ENCODE measurements at places on chromosomes 13 and 19.

GRCh38 chr13:46041419-46041839 is 11.1 kb downstream of the ZC3H13 start:
- DNase-seq = no peak

- no peak for DNase-seq
These were observed 86.6 kb upstream of the POSTN start for GRCh38 chr13:37685206-37685605.

DNA sequence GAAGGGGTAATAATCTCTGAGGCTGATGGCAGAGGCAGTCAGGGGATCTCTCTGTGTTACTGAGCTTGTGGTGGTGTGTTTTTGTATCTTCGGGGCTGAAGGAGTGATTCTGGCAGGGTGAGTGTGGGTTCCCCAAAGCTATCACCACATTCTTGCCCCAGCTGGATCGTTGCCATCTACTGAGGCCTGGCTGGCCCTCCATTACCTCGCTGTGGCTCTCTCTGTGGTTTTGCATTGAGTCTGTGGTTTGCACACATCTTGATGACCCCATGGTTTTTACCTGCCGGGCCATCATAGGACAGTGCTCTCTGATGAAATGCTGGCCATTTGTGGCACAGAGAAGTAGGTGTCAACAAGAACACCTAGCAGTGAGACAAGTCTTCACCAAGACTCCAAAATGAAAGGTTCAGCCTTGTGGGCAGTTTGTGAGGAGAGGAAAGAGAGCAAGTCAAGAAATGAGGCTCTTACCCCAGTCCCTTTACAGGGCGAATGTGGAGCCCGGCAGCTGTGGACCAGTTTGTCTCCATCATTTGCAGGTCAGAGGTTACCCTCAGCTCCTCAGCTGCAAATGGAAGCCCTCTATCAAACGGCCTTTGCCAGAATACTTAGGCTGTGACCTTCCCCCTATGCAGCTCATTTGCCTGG is 69.0 kb upstream of the NPAS1 start:
- DNase-seq = no peak

GRCh38 chr13:38648912-38649311 is 38.0 kb upstream of the FREM2 start:
- no peak for DNase-seq

- DNase-seq = no peak
These were observed 46.3 kb downstream of the POLR1D start for GRCh38 chr13:27667946-27668345.

GRCh38 chr19:16670291-16670690 is 9.4 kb downstream of the TMEM38A start:
- DNase-seq = no peak

- DNase-seq = no peak
These were observed 220.7 kb upstream of the RXFP2 start for GRCh38 chr13:31518645-31519044.

DNA sequence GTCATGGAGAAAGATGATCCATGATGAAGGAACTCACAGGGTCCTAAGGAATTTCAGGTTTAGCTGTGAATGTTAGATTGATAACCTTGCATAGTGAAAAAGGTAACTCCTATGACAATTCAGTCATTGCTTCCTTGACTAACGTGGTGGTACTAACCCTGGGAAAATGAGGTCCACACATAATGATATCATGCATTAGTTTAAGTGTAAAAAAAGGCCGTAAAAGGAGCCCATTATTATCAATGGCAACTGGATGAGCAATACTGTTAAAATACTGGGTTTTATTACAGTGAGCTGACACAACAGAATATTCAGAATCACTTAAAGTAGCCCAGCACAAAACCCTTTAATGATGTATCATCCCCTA is 515.4 kb downstream of the DCT start:
- DNase-seq = no peak

DNA sequence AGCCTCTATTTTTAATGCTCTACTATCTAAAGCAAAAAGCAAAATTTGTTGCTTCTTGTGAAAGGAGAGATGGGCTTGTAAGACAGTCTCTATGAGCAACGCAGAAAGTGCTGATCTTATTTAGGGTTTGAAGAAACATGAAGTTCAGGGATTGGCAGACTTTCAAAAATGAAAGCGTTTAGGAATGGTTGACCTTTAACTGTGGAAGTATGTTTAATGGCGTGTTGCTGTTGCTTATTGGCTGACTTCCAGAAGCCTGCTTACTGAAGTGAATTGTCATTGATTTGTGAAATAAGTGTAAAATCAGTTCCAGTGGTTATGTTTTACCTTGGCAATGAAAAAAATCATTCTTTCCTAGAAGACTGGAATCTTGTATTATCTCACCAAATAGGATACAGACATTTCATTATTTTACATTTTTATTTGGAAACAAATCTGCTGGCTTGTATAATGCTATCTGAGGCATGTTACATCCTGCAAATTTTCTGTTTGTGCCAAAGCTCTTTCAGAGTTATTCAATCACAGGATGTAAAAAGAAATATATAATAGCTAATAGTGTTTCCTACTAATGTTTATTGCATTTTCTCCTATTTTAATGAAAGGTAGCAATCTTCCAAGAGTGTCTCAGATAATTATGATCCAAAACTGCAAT is 221.3 kb upstream of the SLITRK6 start:
- peak; percentile 2 for DNase-seq

- peak; percentile 85 for DNase-seq
These were observed 3.2 kb downstream of the LSM4 start for GRCh38 chr19:18319591-18320135.

GRCh38 chr13:78764665-78765064 is 105.7 kb upstream of the OBI1 start:
- no peak for DNase-seq

GRCh38 chr13:113565526-113566226 is 18.9 kb upstream of the TFDP1 start:
- no peak for DNase-seq

DNA sequence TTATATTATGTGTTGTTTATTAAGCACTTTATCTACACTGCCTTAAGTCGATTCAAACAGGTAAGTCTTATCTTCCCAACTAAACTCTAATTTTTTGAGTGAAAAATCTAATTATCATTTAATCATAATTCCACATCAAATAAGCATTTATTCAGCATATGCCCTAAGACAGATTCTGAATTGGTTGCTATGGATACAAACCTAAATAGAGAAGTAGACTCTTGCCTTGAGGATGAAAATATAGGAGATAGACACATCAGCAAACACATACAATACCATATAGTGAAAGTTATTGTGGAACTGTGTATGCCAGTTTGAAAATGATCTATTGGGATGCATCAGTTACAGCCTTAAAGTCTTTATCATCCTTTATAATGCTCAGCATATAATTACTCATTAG is 1679.9 kb downstream of the SLITRK1 start:
- no peak for DNase-seq

- DNase-seq = no peak
These were observed 16.9 kb downstream of the CERS1 start for GRCh38 chr19:18878858-18879578.

- DNase-seq = no peak
These were observed 137.6 kb upstream of the PEG3 start for GRCh38 chr19:56978023-56978565.

DNA sequence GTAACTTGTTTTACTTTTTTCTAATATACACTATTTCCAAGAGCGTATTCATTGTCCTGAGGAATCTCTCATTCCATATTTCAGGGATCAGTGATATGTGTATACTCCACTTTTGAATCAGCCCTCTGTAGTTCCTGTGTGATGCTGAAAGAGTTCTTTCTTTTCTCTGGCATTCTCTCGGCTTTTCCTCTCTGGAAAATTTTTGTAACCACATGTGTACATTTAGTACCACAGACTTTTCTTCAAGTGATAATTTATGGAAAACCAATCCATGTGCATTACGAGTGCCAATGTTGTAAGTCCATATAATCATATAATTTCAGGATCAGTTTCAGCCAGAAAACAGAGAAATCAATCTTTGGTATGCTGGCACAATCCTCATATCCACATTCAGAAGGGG is 102.2 kb upstream of the MBNL2 start:
- no peak for DNase-seq

- no peak for DNase-seq
These were observed 3.4 kb downstream of the POSTN start for GRCh38 chr13:37595162-37595561.

- no peak for DNase-seq
These were observed 8.1 kb downstream of the PAK4 start for GRCh38 chr19:39133431-39134270.

- peak; percentile 19 for DNase-seq
These were observed 94.3 kb downstream of the NHLRC3 start for GRCh38 chr13:39132286-39133230.

- DNase-seq = no peak
These were observed 142.6 kb downstream of the PCDH9 start for GRCh38 chr13:67087527-67087926.

GRCh38 chr13:111239764-111240670 is 80.4 kb upstream of the TEX29 start:
- no peak for DNase-seq

GRCh38 chr13:113558461-113558860 is 26.1 kb upstream of the TFDP1 start:
- no peak for DNase-seq

DNA sequence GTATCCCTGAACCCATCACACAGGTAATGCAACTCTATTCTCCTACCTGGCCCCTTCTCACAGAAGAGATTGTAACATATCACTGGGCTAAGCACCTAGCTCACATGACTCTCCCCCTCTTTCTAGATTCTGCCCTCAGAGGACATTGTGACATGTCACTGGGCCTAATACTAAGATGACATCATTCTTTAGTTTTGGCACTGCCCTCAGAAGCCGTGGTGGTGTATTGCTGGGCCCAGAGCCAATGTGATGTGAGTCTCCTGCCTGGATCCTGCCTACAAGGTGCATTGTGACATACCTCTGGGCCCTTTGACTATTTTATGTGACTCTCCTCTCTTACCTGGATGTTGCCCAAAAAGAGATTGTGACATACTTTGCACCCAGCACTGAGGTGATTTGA is 21.4 kb upstream of the ZNF730 start:
- DNase-seq = no peak

Data from large intestine (tissue), 12 donors.